ENCODE measurements at places on chromosomes 16 and 17.

DNA sequence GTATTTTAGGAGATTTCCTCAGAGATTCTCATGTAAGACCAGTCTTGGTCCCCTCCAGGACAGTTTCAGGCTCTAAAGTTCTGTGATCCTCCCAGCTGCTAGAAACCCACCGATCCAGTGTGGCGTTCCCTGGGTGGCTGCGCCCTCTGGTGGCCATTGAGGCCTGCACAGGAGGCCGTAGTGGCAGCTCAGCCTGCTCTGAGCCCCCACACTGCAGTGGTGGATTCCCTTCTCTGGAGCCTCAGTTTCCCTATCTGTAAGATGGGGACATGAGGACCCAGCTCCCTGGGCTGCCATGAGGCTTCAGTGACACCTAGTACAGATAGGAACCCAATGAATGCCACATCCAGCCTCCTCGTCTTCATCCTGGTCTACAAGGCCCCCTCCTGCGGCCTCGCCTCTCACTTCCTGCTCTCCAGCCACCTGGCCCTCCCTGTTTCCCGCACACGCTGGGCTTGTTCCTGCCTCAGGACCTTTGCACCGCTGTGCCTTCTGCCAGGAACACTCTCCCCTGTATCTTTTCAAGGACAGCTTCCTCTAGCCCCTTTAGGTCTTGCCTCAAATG lies 16.5 kb downstream of the CCDC102A start:
- peak; percentile 14 for DNase-seq

DNA sequence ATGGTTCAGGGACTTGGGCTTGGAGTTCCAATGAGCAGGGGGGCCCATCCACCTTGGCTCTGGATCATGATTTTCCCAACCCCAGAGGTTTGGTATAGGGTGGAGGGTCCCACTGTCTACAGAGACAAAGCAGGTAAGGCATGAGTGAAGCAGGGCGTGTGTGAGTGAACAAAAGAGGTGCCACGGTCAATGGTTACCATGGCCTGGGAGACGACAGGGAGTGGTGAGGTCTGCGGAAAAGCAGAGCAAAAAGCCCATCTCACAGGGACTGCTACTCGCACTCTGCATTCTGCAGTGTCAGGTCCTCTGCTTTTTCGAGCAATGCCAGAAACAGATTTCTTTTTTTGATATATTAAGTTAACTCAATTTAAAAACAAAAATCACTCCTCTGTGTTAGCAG lies 24.6 kb downstream of the MYH11 start:
- no peak for DNase-seq

GRCh38 chr17:17034026-17034425 lies 8.2 kb upstream of the MPRIP start:
- DNase-seq, result no peak

- DNase-seq, result no peak
Observed at GRCh38 chr16:85028685-85029407, 1.3 kb downstream of the KIAA0513 start.

DNA sequence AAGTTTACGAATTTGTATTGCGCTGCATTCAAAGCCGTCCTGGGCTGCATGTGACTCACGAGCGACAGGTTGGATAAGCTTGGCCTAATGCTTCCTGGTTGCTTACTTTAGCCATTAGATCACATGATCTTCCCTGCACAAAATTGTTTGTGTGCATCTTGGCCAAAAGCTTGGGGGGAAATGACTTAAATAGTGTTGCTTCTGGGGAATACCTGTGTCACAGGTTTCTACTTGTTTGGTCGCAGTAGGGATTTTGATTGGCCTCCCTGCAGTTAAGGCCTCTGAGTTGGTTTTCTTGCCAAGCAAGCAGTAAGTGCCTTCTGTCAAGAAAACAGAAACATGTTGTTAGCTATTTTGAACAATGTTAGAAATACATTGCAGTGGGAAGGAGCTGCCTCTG lies 39.6 kb upstream of the DUSP14 start:
- no peak for DNase-seq

GRCh38 chr17:74951680-74952421 lies 16.2 kb downstream of the OTOP3 start:
- no peak for DNase-seq

DNA sequence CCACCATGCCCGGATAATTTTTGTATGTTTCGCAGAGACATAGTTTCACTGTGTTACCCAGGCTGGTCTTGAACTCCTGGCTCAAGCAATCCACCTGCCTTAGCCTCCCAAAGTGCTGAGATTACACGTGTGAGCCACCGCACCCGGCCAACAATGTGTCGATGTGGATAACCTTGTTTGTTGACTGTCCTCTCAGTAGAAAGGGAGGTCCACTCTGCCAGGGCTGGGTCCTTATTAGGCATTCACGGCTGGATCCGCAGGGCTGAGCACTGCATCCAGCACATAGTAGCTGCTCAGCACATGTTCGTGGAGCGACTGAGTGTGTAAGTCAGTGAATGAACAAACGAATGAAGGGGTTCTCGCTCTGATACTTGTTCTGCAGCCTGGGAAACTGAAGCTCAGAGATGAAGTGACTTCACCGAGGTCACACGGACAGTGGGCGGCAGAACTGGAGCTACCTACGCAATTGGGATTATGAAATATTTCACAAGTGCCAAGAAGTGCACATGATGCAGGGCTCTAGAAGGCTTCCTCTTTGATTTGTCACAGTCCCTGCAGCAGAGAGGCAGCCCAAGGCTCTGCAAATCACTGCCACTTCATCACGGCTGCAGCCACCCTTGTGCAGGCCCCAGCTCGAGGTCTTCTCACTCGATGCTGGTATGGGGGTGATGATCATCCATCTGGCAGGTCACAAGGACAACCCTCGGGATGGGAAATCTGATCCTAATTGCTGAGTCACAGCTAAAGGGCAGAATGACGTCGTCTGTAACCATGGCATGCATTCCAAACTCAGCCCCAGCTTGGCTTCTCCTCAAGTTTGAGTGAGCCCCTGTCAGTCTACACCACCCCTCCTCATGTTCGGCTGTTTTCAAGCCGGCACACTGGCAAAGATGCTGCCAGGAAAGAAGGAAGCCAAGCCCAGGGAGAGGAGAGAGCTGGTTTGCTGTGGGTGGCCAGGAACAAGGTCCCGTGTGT lies 28.0 kb upstream of the SNN start:
- DNase-seq, result peak; percentile 82

DNA sequence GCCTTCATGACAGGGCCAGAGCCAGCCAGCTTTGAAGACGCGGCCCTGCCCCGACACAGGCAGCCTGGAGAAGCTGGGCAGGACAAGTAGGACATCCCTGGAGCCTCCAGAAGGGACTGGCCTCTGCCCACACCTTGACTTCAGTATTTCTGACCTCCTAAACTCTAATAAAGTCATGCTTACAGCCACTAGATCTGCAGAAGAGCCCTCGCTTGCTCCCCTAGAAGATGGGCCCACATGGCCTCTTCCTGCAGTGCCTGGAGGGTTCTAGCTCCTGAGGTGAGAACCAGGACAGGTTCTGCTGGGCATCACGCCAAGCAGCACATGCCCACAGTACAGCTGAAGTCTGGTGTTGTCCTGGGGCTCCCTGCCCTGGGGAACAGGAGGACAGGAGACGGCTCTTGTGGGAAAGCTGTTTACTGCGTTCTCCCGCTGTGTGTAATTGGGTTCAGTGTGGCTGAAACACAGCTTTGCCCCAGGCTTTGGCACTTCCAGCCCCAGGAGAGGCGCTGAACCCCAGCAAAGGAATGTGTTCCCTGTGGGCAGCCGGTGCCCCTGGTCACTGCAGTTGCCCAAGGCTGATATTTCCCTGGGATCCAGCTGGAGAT lies 2.6 kb downstream of the APRT start:
- DNase-seq, result no peak

GRCh38 chr16:71426880-71427615 lies 14.8 kb downstream of the TLE7 start:
- no peak for DNase-seq

GRCh38 chr17:42682722-42683403 lies 532 bp downstream of the CNTNAP1 start:
- no peak for DNase-seq

DNA sequence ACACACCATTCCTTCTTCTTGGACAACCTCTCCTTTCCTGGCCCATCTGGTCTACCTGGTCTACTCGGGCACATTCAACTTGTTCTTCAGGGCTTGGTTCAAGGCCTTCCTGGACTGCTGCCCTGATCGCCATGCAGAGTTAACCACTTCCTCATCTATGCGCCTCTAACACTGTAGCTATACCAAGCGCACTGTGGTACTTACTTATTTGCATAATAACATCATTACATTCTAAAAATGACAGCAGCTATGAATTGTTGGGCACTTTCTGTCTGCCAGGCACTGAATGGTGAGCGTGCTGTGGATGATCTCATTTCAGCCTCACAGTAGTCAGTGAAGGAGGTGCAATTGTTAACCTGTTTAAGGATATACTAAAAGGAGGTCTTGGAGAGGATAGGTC lies 66.9 kb upstream of the SDK2 start:
- no peak for DNase-seq

DNA sequence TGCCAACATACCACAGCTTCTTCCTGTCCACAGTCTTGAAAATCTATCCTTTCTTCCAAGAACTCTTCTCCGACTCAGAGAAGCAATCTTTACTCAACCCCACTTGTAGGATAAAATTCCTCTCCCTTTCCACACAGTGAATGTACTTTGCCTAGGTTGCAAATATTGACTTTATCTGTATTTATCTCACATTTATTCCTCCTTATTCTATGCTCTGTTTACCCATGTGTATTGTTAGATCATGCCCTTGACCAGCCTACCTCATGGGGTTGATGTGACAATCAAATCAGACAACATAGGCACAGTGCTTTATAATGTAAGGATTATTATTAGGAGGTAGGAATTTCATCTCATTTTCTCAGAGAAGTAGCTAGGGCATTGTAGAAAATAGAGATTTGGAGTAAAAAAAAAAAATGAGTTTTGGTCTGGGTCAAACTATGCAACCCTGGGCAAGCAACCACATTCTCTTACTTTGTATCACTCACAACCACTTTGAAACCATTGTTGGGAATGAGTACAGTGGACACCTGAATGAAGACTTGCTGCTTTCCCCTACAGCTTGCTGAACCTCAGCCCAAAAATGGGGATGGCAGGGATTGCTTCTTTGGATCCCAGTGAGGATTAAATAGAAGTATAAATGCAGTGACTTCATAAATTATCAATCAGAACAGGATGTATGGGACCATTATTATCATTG lies 9.1 kb upstream of the SLC35B1 start:
- no peak for DNase-seq

GRCh38 chr16:253833-254232 lies 19.2 kb downstream of the FAM234A start:
- DNase-seq, result no peak

- DNase-seq, result no peak
Observed at GRCh38 chr17:1766382-1767135, 4.7 kb downstream of the SERPINF1 start.

GRCh38 chr17:58969612-58970011 lies 137.1 kb downstream of the TRIM37 start:
- DNase-seq, result no peak

DNA sequence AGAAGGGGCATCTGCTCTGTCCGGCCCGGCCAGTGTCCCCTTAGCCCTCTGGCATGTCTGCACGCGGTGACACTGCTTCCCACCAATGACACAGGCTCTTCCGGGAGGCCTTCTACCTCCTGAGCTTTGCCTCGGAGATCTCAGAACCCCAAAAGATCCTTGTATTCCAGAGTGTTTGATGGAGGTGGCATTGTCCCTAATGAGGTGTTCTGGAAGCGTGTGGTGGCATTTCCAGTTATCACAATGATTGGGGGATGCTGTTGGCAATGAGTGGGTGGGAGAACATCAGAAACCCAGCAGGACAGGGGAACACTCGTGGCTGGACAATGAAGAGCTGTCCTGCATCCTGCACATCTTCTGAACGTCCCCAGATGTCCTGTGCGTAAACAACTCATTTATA lies 198.0 kb downstream of the XYLT1 start:
- no peak for DNase-seq

DNA sequence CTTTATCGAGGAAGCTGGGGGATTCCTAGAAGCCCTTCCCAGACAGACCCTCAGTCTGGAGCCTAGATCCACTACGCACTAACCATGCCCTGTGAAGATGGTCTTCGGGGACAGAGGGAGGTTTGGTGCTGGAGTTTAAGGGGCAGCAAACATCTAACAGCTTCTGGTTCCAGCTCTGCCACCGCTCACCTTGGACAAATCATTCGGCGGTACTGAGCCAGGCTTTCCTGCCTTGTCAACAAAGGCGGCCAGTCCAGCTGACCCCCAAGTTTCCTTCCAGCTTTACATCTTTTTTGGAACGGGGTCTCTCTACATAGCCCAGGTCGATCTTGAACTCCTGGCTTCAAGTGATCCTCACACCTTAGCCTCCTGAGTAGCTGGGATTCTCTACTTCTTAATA lies 369 bp upstream of the GJD3 start:
- DNase-seq, result no peak

GRCh38 chr17:79987935-79988184 lies 47.8 kb downstream of the TBC1D16 start:
- DNase-seq, result no peak

- peak; percentile 48 for DNase-seq
Observed at GRCh38 chr17:78267253-78268073, 36.0 kb downstream of the TMEM235 start.

- DNase-seq, result no peak
Observed at GRCh38 chr17:59456923-59457615, 108.3 kb upstream of the DHX40 start.

DNA sequence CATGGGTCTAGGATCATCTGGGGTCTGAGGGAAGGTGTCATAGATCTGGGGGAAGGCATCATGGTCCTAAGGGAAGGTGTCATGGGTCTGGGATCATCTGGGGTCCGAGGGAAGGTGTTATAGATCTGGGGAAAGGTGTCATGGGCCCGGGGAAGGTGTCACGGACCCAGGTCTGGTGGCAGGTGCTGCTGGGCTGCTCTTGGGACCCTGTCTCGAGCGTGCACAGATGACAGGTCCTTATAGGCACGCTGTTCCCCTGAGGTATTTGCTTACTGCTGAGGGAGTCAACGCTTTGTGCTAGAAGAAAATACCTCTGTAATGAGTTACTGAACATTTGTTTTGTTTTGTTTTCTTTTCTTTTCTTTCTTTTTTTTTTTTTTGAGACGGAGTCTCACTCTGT lies 1.4 kb downstream of the RAB40C start:
- no peak for DNase-seq

DNA sequence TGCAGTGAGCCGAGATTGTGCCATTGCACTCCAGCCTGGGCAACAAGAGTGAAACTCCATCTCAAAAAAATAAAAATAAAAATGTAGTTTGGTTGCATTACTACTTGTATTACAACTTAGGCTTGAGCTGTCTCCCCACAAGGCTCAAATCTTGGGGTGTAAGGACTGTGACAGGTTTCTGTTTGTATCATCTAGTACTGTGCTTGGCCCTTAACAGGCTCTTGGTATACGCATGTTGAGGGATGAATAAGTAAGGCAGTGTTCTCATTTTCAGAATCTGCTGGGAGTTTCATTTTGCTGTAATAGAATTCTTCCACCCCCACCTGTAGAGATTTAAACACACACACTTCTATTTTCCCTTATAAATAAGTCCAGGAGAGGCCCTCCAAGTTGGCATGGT lies 289.4 kb upstream of the EEF2KMT start:
- DNase-seq, result no peak

DNA sequence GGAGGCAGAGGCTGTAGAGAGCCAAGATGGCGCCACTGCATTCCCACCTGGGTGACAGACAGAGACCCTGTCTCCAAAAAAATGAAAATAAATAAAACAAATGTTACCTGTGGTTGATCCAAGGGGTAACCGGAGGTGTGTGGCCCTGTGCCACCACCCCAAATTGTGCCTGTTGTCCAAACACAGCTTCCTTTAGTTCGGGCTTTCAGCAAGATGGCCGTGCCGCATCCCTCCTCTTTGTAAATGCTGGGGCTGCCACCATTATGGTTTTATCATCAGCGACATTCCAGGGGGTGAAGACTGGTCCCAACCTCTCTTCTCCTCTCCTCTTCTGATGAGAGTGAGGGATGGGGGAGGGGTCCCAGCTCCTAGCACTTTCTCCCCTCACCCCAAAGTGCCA lies at the start of gene C16orf92:
Gene C16orf92 (plus strand): TSS at position 312 of the 400 bp plus-strand sequence. CDS start 143 bp downstream, outside the sequence.
- no peak for DNase-seq
